ENCODE measurements at places on chromosomes 5 and 9. TPM values are rescaled to one million over a fixed set of nuclear protein-coding genes. Genes with fewer than 3 reads are reported as not detected.

- H3K4me3 ChIP-seq = peak overlapping the region; percentile 27
- peak; percentile 88 for DNase-seq
- peak overlapping the region; percentile 89 for H3K27ac ChIP-seq
Measured at GRCh38 chr5:78908173-78909061, 76.7 kb downstream of the ARSB start.

DNA sequence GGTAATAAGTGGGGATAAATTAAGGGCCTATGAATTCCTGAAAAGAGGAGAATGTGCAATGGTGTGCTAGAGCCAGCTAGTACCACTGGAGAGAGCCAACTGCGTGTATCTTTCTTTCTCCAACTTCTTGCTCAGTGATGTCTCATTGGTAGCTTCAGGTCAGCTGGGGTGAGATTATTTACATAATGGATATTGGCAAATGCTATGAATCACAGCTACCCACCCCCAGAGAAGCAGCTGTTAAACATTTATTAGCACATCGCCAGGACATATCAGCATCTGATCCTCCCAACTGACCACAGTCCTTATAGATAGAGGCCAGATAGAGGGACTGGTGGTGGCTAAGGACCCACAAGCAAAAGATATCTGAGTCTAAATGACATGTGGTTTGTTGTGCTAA is 421.3 kb downstream of the ACTL7B start:
- H3K4me3 ChIP-seq = no peak overlapping the region
- peaks cover 2% of the 10 kb centered on the region for H3K4me1 ChIP-seq
- H3K27ac ChIP-seq = no peak overlapping the region
- H3K36me3 ChIP-seq = no peaks in the 10 kb centered on the region
- DNase-seq = peak; percentile 11
- no peaks in the 10 kb centered on the region for H3K27me3 ChIP-seq

GRCh38 chr9:89533411-89534095 is 35.6 kb upstream of the SEMA4D start:
- no peak overlapping the region for H3K27ac ChIP-seq
- peaks cover 5% of the 10 kb centered on the region for H3K27me3 ChIP-seq
- no peak overlapping the region for H3K4me3 ChIP-seq
- H3K36me3 ChIP-seq = no peaks in the 10 kb centered on the region
- H3K4me1 ChIP-seq = no peaks in the 10 kb centered on the region
- no peak for DNase-seq

DNA sequence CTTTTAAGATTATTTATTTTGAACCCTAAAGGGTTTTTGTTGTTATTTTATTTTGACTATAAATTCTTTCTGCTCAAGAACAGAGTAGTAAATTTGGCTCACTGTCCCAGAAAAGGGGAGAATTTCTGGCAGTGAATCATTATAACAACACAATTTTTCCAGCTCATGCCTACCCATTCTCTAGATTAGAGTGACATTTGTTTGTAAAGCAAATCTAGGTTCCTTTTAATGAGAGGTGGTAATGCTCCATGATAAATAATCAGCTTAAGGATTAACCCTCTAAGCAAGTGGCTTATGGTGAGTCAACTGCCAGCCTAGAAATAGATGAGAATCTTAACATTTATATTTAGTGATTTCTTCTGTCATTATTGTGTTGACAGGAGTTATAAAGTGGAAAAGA is 409.2 kb downstream of the NFIB start:
- H3K27me3 ChIP-seq = no peaks in the 10 kb centered on the region
- no peaks in the 10 kb centered on the region for H3K36me3 ChIP-seq
- H3K27ac ChIP-seq = no peak overlapping the region
- H3K4me3 ChIP-seq = no peak overlapping the region

DNA sequence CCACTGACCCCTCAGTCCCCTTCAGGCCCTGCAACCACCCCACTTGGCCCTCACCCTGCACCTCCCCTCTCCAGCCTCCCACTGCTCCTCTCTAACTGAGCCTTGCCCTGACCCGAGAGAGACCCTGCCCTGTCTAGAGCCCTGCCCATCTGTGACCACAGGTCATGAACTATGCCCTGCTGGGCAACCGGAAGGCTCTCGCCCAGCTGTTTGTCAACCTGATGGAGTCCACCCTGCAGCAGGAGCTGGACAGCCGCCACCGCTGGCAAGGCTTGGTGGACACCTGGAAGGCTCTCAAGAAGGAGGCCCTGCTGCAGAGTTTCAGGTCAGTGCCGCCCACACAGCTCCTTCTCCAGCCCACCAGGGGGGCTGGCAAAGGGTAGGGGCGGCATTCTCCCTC is 9.4 kb downstream of the CCDC180 start:
- no peak for DNase-seq
- no peak overlapping the region for H3K4me3 ChIP-seq
- H3K27ac ChIP-seq = no peak overlapping the region
- no peaks in the 10 kb centered on the region for H3K36me3 ChIP-seq
- no peaks in the 10 kb centered on the region for H3K4me1 ChIP-seq
- H3K27me3 ChIP-seq = no peaks in the 10 kb centered on the region

DNA sequence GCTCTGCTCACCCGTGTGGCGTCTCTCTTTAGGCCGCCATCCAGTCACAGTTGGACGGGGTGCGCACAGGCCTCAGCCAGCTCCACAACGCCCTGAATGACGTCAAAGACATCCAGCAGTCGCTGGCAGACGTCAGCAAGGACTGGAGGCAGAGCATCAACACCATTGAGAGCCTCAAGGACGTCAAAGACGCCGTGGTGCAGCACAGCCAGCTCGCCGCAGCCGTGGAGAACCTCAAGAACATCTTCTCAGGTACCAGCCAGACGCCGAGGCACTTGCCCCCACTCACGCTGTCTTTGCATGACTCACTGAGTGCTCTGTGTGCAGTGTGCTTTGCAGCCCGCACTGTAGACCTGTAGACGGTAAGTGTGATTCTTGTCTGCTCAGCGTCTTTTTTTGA is 4.5 kb downstream of the EXOC3 start:
- H3K4me1 ChIP-seq = peaks cover 9% of the 10 kb centered on the region
- H3K36me3 ChIP-seq = peaks cover 33% of the 10 kb centered on the region
- DNase-seq = no peak
- H3K27me3 ChIP-seq = no peaks in the 10 kb centered on the region
- no peak overlapping the region for H3K27ac ChIP-seq
- no peak overlapping the region for H3K4me3 ChIP-seq

- no peaks in the 10 kb centered on the region for H3K4me1 ChIP-seq
- no peaks in the 10 kb centered on the region for H3K27me3 ChIP-seq
- DNase-seq = peak; percentile 3
- no peaks in the 10 kb centered on the region for H3K36me3 ChIP-seq
Measured at GRCh38 chr5:4313138-4313537, 717.5 kb downstream of the IRX1 start.

DNA sequence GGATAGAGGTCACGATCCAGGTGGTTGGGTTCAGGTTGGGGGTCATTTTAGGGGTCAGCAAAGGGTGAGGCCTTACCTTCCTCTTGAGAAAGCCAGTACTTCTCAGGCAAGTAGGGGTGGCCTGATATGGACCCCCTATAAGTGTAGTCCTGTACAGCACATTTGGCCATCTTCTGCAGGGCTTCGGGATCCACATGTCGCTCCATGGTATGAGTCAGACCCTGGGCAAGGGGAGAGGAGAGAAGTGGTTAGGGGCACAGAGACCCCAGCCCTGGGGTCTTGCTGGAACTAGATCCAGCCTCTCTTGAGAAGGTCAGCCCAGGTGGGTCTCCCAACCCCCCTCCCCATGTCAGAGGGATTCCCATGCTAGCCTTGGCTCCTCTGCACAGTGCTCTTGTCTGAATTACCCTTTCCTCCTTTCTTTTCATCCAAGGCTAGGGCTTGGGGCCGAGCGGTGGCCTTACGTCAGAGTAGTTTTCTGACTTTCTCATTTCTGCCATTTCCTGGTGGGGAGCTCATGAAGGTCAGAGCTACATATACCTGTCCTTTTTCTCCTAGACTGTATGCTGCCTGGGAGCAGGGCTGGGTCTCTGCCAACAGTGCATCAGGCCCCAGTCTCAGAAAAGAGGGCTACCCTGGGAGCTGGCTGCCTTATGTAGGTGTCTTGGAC is 9.0 kb upstream of the MYORG start:
- H3K36me3 ChIP-seq = no peaks in the 10 kb centered on the region
- peaks cover 5% of the 10 kb centered on the region for H3K4me1 ChIP-seq
- H3K27ac ChIP-seq = no peak overlapping the region
- peaks cover 9% of the 10 kb centered on the region for H3K27me3 ChIP-seq
- no peak overlapping the region for H3K4me3 ChIP-seq
- no peak for DNase-seq

- peaks cover 6% of the 10 kb centered on the region for H3K4me1 ChIP-seq
- H3K4me3 ChIP-seq = no peak overlapping the region
- no peak for DNase-seq
- H3K36me3 ChIP-seq = no peaks in the 10 kb centered on the region
Measured at GRCh38 chr9:83469722-83470121, 68.5 kb downstream of the FRMD3 start.

- H3K27ac ChIP-seq = no peak overlapping the region
- no peak for DNase-seq
- H3K4me3 ChIP-seq = no peak overlapping the region
- H3K4me1 ChIP-seq = peaks cover 10% of the 10 kb centered on the region
- no peaks in the 10 kb centered on the region for H3K36me3 ChIP-seq
- H3K27me3 ChIP-seq = no peaks in the 10 kb centered on the region
Measured at GRCh38 chr9:89011683-89012082, 20.4 kb downstream of the S1PR3 start.

GRCh38 chr5:3590967-3591900 is 4.4 kb upstream of the IRX1 start:
- H3K4me3 ChIP-seq = peak overlapping the region; percentile 42
- peaks cover 14% of the 10 kb centered on the region for H3K4me1 ChIP-seq
- no peaks in the 10 kb centered on the region for H3K36me3 ChIP-seq
- no peak overlapping the region for H3K27ac ChIP-seq

- no peaks in the 10 kb centered on the region for H3K27me3 ChIP-seq
- H3K36me3 ChIP-seq = no peaks in the 10 kb centered on the region
- DNase-seq = no peak
- peak overlapping the region; percentile 93 for H3K4me3 ChIP-seq
- peak overlapping the region; percentile 83 for H3K27ac ChIP-seq
Measured at GRCh38 chr9:106861640-106862109, 1.3 kb upstream of the ZNF462 start.

GRCh38 chr9:117247266-117247665 is 167.6 kb downstream of the ASTN2 start:
- H3K27me3 ChIP-seq = peaks cover 3% of the 10 kb centered on the region
- no peaks in the 10 kb centered on the region for H3K36me3 ChIP-seq
- H3K27ac ChIP-seq = no peak overlapping the region
- H3K4me1 ChIP-seq = no peaks in the 10 kb centered on the region
- no peak for DNase-seq

GRCh38 chr9:125989524-125990180 is 242.5 kb downstream of the PBX3 start:
- H3K4me1 ChIP-seq = no peaks in the 10 kb centered on the region
- H3K4me3 ChIP-seq = no peak overlapping the region
- H3K27me3 ChIP-seq = no peaks in the 10 kb centered on the region
- H3K27ac ChIP-seq = no peak overlapping the region
- DNase-seq = no peak

GRCh38 chr5:90551376-90551775 is 7.2 kb upstream of the ADGRV1 start:
- H3K36me3 ChIP-seq = no peaks in the 10 kb centered on the region
- no peak for DNase-seq

GRCh38 chr9:22055090-22055489 is 46.0 kb upstream of the CDKN2B start:
- peaks cover 3% of the 10 kb centered on the region for H3K36me3 ChIP-seq
- peaks cover 30% of the 10 kb centered on the region for H3K4me1 ChIP-seq
- peak overlapping the region; percentile 72 for H3K27ac ChIP-seq
- no peak for DNase-seq
- H3K4me3 ChIP-seq = no peak overlapping the region
- no peaks in the 10 kb centered on the region for H3K27me3 ChIP-seq

DNA sequence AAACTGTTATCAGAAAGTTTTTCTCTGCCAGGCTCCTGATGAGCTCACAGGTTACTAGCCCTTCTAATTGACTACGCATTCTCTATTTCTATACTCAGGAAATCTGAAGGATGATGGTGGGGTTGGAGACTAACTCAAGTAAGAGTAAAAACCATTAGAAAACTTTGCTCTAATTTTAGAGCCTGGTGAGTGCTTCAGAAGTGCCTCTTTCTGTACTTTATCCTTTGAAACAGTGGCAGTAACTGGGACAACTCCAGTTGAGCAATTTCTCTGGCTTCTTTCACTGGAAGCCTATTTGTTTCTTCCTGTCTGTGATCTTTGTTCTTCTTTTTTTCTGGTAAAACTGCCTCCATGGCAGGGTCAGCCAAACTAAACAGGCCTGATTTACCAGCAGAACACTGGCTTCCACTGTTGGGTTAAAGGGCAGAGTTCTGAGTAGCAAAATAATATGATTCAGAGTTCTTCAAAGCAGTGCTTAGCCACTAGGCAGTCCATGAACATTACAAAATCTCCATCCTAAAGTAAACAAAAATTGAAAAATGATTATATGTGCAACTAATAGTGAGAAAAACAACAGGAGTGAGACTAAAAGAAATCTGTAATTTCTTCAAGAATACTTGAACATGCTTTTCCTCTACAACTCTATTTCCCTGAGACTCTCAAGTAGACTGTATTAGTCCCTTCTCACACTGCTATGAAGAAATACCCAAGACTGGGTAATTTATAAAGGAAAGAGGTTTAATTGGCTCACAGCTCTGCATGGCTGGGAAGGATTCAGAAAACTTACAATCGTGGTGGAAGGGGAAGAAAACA is 79.8 kb downstream of the MROH2B start:
- no peak overlapping the region for H3K4me3 ChIP-seq
- no peaks in the 10 kb centered on the region for H3K36me3 ChIP-seq
- peaks cover 13% of the 10 kb centered on the region for H3K4me1 ChIP-seq
- H3K27me3 ChIP-seq = no peaks in the 10 kb centered on the region
- DNase-seq = peak; percentile 61

GRCh38 chr9:89427621-89428221 is 70.2 kb downstream of the SEMA4D start:
- H3K27ac ChIP-seq = no peak overlapping the region
- H3K27me3 ChIP-seq = no peaks in the 10 kb centered on the region
- H3K36me3 ChIP-seq = no peaks in the 10 kb centered on the region
- H3K4me1 ChIP-seq = peaks cover 13% of the 10 kb centered on the region
- DNase-seq = no peak

- peaks cover 7% of the 10 kb centered on the region for H3K4me1 ChIP-seq
- DNase-seq = no peak
- no peak overlapping the region for H3K4me3 ChIP-seq
- H3K36me3 ChIP-seq = no peaks in the 10 kb centered on the region
- H3K27me3 ChIP-seq = no peaks in the 10 kb centered on the region
- no peak overlapping the region for H3K27ac ChIP-seq
Measured at GRCh38 chr9:136626740-136627642, 35.7 kb upstream of the EGFL7 start.

GRCh38 chr5:93620487-93621326 is 37.7 kb downstream of the NR2F1 start:
- H3K27ac ChIP-seq = peak overlapping the region; percentile 74
- H3K27me3 ChIP-seq = no peaks in the 10 kb centered on the region
- peak overlapping the region; percentile 88 for H3K4me3 ChIP-seq
- H3K36me3 ChIP-seq = no peaks in the 10 kb centered on the region
- DNase-seq = peak; percentile 63

- DNase-seq = no peak
- no peaks in the 10 kb centered on the region for H3K4me1 ChIP-seq
- no peak overlapping the region for H3K4me3 ChIP-seq
- H3K36me3 ChIP-seq = no peaks in the 10 kb centered on the region
- H3K27me3 ChIP-seq = no peaks in the 10 kb centered on the region
- H3K27ac ChIP-seq = no peak overlapping the region
Measured at GRCh38 chr5:40655138-40655537, 24.6 kb upstream of the PTGER4 start.

GRCh38 chr5:31079668-31080067 is 113.8 kb upstream of the CDH6 start:
- H3K36me3 ChIP-seq = no peaks in the 10 kb centered on the region
- H3K4me1 ChIP-seq = no peaks in the 10 kb centered on the region
- no peak for DNase-seq

Gene KIF24
- 0.86 TPM for total RNA-seq

Gene TMEM171
- 0.38 TPM for total RNA-seq

Gene C5orf58
- total RNA-seq = not detected

Gene CBY3
- total RNA-seq = not detected

Gene OGN
- not detected for total RNA-seq

Gene SLIT3
- 20.7 TPM for total RNA-seq

Gene IFNA2
- total RNA-seq = not detected

Gene LPAR1
- 11.5 TPM for total RNA-seq
